Fibroblast of mammary gland (primary cell): ENCODE measurements at places on chromosomes 12 and 14.
A peak's percentile ranks its signal among the peaks of the same experiment; 100 is the strongest.

DNA sequence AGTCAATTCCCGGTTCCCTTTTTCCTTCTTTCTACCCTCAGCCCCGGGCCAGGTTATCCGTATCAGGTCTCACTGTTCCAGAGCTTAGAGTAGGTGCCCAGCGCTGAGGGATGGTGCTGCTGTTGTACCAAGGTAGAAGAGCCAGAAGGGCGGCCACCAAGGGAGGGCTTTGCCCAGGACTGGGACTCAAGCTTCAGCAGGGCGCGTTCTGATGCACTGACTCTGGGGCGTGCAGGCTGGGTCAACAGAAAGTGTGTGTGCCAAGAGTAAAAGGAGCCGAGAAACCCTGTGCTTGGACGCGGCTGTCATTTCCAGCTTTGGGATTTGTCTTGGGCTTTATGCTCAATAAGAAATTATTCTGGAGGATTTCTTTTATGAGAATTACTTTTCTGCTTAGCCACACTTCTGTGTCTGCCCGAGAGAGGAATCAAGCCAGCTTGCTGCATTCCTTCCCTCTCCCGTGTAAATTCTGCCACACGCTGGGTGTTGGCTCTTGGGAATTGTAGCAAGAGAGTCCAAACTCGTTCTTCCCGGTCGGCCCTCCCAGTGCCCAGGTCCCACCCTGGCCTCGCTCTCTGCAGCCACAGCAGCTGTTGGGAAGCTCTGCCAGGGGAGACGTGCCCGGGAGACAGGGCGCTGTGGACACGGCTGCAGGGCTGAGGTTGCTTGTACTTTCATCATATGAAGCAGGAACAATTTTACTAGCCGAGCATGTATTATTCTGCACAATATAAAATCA lies 98.0 kb downstream of the FBXL14 start:
- no peak for DNase-seq

DNA sequence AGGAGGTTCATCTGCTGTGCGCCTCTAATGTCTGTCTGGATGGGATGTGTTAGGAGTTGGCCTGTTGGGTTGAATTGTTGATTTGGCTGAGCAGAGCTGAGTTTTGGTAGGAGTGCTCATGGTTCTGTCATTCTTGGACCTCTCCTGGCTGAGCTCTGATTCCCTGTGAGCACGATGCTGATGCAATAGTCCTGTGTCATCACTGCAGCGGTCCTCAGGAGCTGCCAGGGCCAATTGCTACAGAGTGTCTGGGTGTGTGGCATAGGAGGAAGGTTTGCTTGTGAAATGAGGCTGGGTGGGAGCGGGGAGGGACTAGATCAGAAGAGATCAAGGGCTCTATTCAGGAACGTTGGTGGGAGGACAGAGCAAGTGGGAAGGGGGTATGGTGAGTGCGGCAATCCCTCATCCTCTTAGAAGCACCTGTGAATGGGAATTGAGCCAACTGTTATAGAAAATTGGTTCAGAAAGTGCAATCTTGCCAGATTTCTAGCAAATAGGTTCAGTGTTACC lies 21.2 kb downstream of the PEX5 start:
- peak; percentile 10 for DNase-seq

DNA sequence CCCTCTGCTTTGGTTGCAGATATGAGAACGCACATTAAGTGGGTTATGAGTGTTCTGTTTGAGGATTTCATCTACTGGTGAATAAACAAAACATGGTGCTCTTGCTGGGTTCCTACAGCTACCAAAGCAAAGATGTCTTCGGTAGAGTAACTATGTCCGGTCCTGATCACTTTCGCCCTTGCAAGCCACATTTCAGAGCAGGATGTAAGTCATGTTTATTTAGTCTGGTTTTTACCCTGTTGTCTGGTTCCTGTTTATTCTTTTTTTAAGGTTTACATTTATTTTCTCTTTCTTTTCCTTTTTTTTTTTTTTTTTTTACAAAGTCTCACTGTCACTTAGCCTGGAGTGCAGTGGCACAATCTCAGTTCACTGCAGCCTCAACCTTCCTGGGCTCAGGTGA lies 99.2 kb downstream of the VEZT start:
- DNase-seq = no peak

DNA sequence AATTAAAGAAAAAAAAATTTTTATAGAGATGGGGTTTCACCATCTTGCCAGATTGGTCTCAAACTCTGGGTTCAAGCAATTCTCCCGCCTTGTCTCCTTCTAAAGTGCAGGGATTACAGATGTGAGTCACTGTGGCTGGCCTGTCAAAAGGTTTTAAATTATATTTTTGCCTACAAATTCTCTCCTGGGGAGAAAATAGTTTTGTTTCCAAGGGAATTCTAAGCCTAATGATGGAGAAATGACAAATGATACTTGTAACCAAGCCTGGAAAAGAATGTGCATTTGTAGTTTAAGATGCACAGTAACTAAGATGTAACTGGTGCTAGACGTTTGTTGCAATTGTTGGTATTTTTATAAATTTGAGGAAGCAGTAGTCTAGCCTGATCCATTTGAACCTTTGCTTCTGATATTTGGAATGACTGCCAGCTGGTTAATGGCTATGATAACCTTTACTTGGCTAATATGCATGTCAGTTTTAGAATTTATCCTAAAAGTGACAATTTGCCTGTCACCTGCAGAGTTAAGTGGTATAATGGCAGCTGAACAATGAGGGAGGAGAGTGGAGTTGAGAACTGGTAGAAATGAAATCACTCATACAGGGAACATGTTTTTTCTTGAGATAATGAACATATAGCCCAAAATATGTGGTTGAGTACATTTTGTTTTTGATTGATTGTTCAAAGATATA lies 148.0 kb downstream of the FUT8 start:
- peak; percentile 36 for DNase-seq
